ENCODE measurements at places on chromosomes 4 and X. TPM values are rescaled to one million over a fixed set of nuclear protein-coding genes. Genes with fewer than 3 reads are reported as not detected.

DNA sequence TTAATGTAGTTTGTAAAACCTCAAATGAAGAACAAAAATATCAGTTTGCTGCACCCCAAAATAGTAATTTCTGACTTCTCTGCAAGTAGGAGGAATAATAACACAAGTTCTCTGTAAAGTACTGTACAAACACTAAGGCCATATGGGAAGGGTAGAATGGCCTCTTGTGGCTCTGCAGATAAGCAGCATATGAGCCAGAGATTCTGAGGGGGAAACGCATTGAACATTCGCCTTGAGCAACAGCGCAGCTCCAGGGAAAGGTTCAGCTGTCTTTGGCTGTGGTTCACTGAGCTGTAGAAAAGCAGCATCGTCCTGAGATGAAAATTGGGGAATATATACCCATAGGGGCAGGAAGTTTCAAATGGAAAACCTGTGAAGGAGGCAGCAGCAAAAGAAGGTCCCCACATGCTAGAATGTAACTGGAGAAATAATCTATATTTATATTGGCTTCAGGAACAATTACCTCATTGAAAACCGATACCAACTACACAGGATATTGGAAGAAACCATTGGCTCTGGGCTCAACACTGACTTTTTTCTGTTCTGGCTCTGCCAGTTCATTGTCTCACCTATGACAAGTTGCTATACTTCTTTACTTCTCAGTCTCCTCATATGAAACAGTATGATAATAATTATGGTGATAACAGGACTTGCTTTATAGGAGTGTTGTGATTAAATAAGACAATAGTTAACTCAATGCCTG is 357.6 kb upstream of the CPEB2 start:
- DNase-seq = no peak

GRCh38 chrX:13493659-13494058 is 75.7 kb upstream of the EGFL6 start:
- no peak for DNase-seq

DNA sequence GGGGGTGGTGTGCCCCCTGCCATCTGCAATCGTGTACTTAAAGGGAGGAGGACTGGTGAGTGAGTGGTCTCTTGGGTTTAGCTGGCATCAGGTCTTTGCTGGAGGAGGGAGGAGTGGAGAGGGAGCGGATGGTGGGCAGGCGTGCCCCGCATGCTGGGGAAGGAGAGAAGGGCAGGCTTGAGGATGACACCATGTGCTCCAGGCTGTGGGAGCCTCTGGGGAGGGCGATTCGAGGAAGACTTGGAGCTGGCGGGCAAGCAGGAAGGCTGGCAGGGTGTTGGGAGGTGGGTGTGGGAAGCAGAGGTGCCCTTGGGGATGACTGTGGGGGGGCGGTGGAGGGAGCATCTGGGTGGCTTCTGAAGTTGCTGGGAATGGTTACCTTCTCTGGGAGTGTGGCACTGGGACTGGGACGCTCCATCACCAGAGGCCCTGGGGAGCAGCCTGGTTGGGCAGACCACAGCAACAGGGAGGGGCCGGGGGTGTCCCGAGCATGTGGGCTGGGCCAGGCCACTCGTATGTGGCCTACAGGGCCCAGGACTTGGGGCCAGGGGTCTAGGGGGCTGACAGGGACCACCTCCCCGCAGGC is 30.8 kb upstream of the AFAP1 start:
- no peak for DNase-seq

GRCh38 chrX:25007059-25008053 is 8.4 kb downstream of the ARX start:
- DNase-seq = no peak

GRCh38 chrX:123077631-123078030 is 106.4 kb upstream of the GRIA3 start:
- no peak for DNase-seq

GRCh38 chrX:108875548-108875947 is 139.2 kb upstream of the IRS4 start:
- DNase-seq = no peak

DNA sequence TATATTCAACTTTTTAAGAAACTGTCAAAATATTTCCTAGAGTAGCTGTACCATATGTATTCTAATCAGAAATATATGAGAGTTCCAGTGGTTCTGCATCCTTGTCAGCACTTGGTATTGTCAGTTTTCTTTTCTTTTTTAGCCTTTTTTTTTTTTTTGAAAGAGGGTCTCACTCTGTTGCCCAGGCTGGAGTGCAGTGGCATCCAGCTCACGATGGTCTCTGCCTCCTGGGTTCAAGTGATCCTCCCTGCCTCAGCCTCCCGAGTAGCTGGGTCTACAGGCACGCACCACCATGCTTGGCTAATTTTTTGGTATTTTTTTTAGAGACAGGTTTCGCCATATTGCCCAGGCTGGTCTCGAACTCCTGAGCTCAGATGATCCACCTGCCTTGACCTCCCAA is 79.1 kb downstream of the ZFX start:
- DNase-seq = no peak

DNA sequence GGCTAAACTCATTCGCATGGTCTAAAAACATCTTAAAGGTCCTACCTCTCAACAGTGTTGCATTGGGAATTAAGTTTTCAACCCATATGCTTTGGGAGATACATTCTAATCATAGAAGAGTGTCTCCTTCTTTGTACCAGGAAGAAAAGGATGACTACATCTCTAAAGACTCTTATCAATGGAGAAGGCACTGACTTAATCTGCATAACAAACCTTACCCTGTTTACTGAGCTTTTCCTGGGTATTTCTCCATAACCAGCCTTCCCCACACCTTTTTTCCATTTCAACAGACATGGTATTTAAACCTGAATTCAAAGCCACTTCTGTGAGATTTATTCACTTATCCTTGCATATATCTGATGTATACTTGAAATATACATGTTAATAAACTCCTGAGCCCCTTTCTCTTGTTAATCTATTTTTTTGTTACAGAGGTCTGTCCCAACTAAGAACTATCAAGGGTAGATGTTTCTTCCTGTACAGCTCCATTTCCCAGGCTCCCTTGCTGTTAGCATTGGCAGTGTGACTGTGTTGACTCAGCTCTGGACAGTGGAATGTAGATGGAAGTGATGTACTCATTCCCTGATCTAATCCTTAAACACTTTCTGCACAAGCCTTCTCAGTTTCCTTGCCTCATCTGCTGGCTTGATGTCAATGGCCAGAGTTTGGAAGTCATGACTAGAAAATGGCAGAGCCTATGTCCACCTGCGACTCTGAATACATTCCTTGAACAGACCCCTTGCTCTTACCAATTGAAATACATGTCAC is 148.9 kb upstream of the CPEB2 start:
- no peak for DNase-seq

DNA sequence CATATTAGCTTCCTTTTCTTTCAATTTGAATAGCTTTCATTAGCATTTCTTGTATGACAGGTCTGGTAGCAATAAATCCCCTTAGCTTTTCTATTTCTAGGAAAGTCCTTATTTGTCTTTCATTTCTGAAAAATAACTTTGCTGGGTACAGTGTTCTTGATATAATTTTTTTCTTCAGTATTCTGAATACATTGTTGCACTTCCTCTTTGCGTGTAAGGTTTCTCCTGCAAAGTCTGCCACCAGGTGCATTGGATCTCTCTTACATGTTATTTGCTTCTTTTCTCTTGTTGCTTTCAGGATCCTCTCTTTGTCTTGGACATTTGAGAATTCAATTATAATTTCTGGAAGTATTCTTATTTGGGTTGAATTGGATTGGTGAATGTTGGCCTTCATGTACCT is 663.7 kb downstream of the GRXCR1 start:
- no peak for DNase-seq

The S100G gene
- total RNA-seq = not detected

The ERCC6L gene
- 1.2 TPM for total RNA-seq

The DGAT2L6 gene
- not detected for total RNA-seq

The KCNE5 gene
- total RNA-seq = not detected

The NDP gene
- total RNA-seq = 0.15 TPM

The CBLL2 gene
- total RNA-seq = not detected

The MSX1 gene
- 13.0 TPM for total RNA-seq

The HMGN5 gene
- 0.29 TPM for total RNA-seq

Data from glomerular endothelial cell (primary cell).